ENCODE measurements at places on chromosomes 7 and 10.

- no peak for DNase-seq
These were observed 622.5 kb downstream of the ANKRD7 start for GRCh38 chr7:118846977-118847376.

GRCh38 chr10:48627984-48628609 lies 23.2 kb upstream of the ARHGAP22 start:
- DNase-seq, result no peak

DNA sequence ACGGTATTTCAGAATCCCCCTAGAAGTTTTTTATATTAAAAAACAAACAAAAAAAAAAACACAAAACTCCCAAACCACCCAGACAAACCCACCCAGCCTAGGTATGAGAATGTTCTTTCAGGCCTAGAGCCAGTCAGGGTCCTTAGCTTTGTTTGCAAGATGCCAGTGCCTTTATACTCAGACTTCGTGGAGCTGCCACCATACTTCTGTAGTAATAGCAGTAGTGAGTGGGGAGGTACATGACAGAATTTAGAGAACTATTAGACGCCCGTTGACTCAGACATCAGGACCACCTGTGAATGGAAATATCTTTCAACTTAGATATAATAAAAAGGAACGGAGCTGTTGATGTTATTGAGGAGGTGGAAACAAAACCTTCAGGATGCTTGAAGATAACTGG lies 138.2 kb upstream of the MKLN1 start:
- no peak for DNase-seq

DNA sequence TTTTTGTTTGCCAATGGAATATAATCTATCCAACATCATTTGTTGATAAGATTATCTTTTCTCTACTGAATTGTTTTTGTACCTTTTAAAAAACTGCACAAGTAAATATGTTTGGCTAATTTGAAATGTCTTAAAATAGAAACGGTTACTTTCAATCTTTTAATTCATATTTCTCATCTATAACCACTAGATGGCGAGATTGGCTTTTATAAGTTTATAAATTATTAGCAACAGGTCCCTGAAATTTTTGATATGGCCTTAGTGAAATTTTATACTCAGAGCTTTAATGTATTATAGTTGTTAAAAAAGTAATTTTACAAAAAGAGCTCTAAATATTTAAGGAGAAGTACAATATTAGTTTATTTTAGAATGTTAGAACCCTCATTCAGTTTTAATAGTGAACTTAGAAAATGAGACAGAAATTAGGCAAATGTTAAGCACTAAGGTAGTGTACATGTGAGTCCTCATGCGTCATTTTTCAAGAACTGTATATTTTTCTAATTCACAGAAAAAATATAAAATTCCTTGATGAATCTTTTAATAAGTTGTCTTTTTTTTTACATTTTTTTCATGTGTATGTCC lies 592.5 kb downstream of the ARL4A start:
- DNase-seq, result no peak

GRCh38 chr7:135661311-135662122 lies 797 bp upstream of the STMP1 start:
- DNase-seq, result no peak

GRCh38 chr10:35640474-35640873 lies 1.6 kb downstream of the FZD8 start:
- no peak for DNase-seq

- no peak for DNase-seq
These were observed 10.1 kb downstream of the ITGB8 start for GRCh38 chr7:20340839-20341238.

- no peak for DNase-seq
These were observed 54.3 kb downstream of the BAIAP2L1 start for GRCh38 chr7:98346515-98347069.

- DNase-seq, result no peak
These were observed 73.8 kb upstream of the PRLHR start for GRCh38 chr10:118669020-118669791.

DNA sequence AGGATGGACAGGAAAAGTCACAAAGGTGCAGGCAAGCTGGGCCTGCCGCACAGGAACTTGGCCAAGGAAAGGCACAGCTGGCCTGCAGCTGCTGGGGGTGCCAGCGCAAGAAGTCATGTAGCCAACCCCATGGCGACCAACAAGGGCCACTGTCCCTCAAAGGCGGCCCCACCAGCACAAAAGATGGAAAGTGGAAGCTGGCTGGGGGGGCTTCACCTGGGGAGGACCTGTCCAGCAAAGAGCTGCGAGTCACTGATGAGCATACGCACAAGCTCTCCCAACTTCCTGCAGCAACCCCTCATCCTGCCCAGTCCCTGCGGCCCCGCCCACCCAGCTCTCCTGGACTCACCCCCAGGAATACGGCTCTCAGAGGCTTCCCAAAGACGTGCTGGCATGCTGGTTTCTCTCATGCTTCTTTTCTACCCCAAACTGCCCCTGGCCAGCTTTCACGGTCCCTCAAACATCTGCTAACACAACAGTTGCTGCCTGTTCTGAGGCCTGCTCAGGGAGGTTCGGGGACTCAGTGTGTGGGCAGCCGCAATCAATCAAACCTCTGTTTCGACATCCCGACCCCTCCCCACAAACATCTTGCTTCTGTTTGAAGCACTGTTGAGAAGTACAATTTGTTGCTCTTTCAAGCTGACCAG lies 67.6 kb downstream of the FAM53B start:
- no peak for DNase-seq

GRCh38 chr10:124131172-124131571 lies 37.8 kb upstream of the CHST15 start:
- no peak for DNase-seq

DNA sequence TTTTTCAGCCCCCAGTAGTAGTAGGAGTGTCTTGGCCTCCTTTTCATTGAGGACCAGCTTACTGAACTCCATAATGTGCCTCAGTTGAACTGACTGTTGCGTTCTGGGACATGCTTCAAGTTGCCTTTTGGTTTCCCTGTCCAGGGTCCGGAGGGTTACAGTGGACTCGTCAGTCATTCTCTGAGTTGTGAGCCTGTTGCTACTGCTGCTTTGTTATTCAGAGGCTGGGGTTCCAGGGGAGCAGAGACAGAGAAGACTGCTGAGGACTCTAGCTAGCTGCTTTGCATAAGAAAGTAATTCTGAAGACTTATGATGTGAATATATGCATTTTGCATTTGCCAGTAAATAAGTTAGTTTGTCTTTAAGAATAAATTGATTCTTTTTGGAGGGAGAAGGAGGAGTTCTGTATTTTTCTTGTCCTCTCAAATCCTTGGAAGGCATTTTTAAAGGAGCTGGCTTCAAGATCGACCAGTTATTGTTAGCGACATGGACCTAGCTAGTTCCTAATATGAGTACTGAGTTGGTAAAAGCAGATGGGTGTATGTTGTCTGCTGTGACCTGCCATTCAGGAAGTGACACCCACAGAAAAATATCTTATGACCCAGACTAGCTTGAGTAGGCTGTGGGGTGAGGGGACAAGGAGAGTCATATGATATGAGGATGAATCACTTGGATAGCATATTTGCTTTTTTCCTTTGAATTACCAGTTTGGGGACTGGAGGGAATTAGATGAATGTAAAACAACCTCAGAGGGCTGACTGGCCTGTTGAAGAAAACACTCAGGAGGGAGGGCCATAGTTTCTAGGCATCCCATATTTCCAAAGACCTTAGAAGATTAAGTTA lies 8.3 kb downstream of the PI4K2A start:
- DNase-seq, result peak; percentile 5

DNA sequence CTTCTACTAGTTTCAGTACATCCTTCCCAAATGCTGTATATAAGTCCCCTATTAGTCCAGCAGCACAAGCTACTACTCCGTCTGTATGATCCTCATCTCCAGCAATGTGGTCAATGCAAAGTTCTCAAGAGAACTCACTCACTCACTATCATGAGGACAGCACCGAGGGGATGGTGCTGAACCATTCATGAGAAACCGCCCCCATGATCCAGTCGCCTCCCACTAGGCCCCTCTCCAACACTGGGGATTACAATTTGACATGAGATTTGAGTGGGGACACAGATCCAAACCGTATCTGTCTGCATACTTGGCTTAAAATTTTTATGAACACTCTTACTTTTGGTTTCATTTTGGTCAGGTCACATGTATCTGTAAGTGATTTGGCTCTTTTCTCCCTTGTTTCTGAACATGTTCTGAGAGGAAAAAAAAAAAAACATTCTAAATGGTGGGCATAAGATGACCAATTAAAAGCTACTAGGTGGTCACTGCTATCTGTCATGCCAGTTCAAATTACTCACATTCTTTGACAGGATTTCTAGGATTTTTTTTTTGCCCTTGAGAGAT lies 60.1 kb downstream of the ZNF783 start:
- DNase-seq, result no peak

GRCh38 chr10:47364366-47364765 lies 16.2 kb downstream of the RBP3 start:
- DNase-seq, result no peak

DNA sequence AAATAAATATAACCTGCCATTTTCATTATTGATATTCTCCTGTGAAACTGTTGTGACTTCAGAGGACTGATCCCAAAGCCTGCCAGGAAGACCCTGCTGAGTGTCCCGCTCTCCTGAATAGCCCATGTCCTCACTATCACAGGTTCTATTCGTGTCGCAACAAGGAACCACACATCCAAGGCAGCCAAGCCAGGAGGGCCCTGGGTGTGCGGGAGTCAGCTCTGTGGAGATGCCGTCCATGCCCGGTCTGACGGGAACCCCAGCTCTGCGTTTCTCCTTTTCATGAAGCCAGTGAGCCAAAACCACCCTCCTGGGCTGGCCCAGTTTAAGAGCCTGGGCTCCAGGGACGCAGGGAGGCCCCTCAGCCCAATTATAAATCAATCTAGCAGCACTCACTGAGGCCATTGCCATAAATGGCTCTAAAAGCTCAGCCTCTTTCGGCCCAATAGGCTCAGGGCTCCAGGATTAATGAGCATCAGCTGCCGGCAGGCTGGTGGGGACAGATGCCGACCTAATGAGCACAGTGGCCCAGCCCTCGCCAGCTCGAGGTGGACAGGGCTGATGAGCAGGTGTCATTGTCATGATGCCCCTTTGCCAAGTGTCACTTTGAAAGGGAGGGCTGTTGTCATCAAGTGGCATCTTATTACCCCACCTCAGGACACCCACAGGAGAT lies 177.9 kb downstream of the PLXNA4 start:
- no peak for DNase-seq

GRCh38 chr7:106767078-106767477 lies 98.0 kb upstream of the PIK3CG start:
- no peak for DNase-seq

DNA sequence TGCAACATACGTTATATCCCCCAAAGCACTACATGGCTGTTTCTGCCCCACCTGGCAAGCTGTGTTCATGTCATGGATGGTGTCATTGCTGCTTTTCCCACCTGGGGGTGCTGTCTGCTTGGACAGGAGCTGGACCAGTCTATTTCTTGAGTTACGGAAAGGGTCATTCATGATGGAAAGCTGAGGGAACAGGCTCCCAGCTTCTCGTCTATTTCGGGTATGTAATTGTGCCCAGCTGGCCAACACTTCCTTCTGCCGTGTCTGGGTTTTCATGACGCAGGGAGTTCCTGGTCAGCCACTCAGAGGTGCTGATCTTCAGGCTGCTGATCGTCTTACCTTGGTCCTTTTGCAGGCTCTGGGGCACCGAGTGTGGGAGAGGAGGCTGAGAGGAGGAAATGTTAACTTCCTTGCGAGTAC lies 8.6 kb downstream of the BTBD16 start:
- no peak for DNase-seq

GRCh38 chr7:91082852-91083495 lies 181.3 kb upstream of the FZD1 start:
- no peak for DNase-seq

DNA sequence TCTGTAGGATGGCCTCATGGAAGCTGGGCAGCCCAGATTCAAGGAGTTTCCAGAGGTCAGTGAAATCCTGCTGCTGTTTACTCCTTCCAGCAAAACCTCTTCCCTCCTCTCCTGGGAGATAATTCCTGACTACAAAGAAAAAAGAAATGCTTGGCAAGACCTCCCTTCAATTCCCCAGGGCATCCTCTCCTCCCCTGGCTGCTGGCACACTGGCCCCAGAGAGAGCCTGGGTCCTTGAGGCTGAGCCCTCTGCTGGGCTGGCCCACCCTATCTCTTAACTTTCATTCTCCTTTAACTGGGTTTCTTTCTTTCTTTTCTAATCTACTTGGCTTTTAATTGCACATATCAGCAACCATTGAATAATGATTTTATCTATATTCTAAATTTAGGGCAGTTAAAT lies 7.7 kb downstream of the DRGX start:
- no peak for DNase-seq

DNA sequence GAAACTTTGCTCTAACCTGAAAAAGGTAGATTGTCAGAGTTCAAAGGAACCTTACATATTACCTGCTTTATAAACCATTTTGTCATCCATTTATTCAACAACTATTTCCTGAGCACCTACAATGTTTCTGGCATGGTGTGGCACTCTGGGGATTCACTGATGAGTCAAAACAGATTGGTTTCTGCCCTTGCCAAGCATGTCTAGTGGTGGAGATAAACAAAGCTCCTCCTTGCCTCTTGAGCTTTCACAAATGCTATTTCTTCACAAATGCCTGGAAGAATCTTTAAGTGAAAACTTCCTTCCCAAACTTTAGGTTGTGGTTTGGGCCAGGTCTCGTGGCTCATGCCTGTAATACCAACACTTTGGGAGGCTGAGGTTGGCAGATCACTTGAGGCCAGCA lies 85.1 kb upstream of the RELN start:
- no peak for DNase-seq

DNA sequence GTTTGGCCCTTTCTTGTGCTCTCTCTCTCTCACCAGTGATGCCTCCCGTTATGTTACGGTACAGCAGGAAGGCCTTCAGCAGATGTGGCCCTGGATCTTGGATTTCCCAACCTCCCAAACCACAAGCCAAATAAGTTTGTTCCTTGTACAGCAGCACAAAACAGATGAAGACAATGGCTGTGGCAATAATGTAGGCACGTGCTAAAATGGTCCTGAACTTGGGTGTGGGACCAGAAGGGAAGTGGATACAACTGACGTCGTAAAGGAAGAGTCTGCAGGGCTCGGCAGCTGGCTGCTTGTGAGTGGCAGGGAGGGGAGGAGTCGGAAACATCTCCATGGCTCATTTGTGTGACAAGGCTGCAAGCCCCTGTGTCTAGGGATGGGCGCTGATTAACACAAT lies 26.8 kb downstream of the PROSER2 start:
- no peak for DNase-seq

- DNase-seq, result no peak
These were observed 35.3 kb upstream of the ZNF92 start for GRCh38 chr7:65338346-65338745.

DNA sequence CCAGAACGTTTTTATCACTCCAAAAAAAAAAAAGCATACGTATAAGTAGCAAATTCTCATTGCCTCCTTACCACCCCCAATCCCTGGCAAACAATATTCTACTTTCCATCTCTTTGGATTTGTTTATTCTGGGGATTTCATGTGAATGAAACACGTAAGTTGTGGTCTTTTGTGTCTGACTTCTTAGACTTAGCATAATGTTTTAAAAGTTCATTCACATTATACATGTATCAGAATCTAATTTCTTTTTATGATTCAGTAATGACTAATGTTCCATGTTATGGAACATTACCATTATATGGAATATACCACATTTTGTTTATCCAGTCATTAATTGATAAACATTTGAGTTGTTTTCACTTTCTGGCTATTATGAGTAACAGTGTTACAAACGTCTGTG lies 12.5 kb upstream of the KLHL7 start:
- no peak for DNase-seq
